ENCODE measurements at places on chromosomes 16 and 17.

DNA sequence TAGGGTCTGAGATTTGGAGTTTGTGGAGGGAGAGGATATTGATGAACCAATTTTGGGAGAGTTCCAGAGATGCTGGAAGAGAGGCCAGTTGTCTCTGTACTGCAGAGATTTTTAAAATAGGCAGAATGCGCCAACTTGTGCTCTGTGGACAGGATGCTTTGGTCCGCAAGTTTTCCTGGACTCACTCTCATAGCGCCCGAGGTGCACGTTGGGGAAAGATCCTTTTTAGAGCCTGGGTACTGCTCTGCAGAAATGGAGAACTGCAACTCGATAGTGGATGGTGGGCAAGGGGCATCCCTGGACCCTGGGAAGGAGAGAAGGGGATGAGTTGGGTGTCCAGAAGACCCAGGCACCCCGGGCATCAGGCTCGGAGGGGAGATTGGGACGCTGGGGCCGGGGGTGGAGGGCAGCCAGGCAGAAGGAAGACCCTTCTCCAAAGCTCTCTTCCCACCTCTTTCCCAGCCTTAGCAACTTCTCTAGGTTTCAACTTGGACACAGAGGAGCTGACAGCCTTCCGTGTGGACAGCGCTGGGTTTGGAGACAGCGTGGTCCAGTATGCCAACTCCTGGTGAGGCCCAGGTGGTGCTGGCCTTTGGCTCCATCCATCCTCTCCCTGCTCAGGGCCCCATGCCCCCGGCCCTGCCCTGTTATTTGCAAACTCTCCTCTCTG, 590 bp downstream of the ITGAX start:
- no peak overlapping the region for H3K27ac ChIP-seq
- no peak for DNase-seq
- no peaks in the 10 kb centered on the region for H3K27me3 ChIP-seq
- no peak overlapping the region for H3K4me3 ChIP-seq
- no peaks in the 10 kb centered on the region for H3K4me1 ChIP-seq

DNA sequence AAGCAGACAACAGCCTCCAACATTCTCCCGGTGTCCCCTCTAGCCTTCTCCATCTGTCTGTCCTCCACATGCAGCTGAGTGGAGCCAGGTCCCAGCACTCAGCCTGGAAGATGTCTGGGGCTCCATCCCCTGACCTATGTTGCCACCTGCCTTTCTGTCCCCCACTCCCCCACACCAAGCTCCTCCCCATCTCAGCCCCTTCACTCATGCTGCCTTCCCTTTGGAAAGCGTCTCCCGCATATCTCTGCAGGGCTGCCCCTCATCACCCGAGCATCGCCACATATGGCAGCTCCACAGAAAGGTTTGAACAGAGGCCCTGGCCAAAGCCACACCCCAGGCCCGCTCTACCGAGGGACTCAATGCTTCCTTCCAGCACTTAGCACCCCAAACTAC, 24.2 kb downstream of the NSMCE1 start:
- DNase-seq, result no peak
- H3K4me3 ChIP-seq, result no peak overlapping the region
- no peak overlapping the region for H3K27ac ChIP-seq
- H3K4me1 ChIP-seq, result peaks cover 20% of the 10 kb centered on the region
- no peaks in the 10 kb centered on the region for H3K36me3 ChIP-seq

GRCh38 chr16:89100601-89101302, 7.1 kb downstream of the ACSF3 start:
- H3K4me3 ChIP-seq, result no peak overlapping the region
- H3K27ac ChIP-seq, result no peak overlapping the region
- peaks cover 29% of the 10 kb centered on the region for H3K4me1 ChIP-seq
- H3K36me3 ChIP-seq, result peaks cover 16% of the 10 kb centered on the region
- no peak for DNase-seq

- no peak overlapping the region for H3K27ac ChIP-seq
- H3K27me3 ChIP-seq, result no peaks in the 10 kb centered on the region
- no peak for DNase-seq
- no peaks in the 10 kb centered on the region for H3K36me3 ChIP-seq
These were observed 7.7 kb downstream of the ASIC2 start for GRCh38 chr17:33285413-33285812.

DNA sequence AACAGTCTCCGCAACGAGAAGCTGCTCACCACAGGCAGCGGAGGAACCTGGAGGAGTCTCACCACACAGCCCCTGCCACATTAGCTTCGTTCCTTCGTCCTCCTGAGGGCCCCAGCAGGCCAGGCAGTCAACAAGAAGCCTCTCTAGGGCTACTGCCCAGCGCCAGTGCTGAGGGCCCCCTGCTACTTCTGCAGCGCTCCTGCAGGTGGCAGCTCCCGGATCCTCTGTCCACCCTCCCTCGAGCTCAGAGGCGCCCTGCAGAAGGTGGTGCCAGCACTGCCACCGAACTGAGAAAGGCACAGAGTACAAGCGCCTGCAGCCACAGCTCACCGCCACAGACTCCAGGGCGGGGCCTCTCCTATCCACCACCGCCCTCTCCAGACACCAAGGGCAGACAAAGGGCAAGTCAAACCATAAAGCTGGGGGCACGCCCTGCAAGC, 27.3 kb downstream of the KDM8 start:
- no peak overlapping the region for H3K4me3 ChIP-seq
- H3K4me1 ChIP-seq, result peaks cover 36% of the 10 kb centered on the region
- H3K27me3 ChIP-seq, result no peaks in the 10 kb centered on the region
- no peak overlapping the region for H3K27ac ChIP-seq
- H3K36me3 ChIP-seq, result no peaks in the 10 kb centered on the region

GRCh38 chr16:66198641-66199040, 167.8 kb upstream of the CDH5 start:
- no peaks in the 10 kb centered on the region for H3K36me3 ChIP-seq
- no peak overlapping the region for H3K4me3 ChIP-seq
- no peak overlapping the region for H3K27ac ChIP-seq
- H3K27me3 ChIP-seq, result no peaks in the 10 kb centered on the region
- DNase-seq, result no peak

Data from body of pancreas (tissue), 4 donors.